RPMI8226 (cell line): ENCODE measurements at places on chromosomes 16 and 17.

- no peak for DNase-seq
Measured at GRCh38 chr17:44221862-44222111, 2.3 kb upstream of the UBTF start.

GRCh38 chr16:78154729-78155461 lies 55.4 kb downstream of the WWOX start:
- no peak for DNase-seq

- DNase-seq = peak; percentile 83
Measured at GRCh38 chr16:50210266-50211038, 55.9 kb upstream of the ADCY7 start.

- DNase-seq = peak; percentile 83
Measured at GRCh38 chr17:64773836-64774761, 112.0 kb upstream of the SMURF2 start.

DNA sequence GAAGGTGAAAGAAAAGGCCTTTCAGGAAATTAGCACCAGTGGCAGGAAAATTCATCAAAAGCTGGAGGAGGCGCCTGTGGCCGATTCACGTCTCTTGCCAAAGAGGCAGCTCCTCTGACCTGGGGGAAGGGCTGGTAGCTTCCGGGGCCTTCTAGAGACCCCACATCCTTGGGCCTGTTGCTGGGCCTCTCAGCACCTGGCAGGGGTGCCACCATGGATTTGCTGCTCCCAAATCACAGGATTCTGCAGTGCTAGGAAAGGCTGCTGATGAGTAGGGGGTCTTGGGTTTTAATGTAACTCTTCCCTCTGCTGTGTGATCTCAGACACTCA lies 11.6 kb upstream of the CBFB start:
- no peak for DNase-seq

DNA sequence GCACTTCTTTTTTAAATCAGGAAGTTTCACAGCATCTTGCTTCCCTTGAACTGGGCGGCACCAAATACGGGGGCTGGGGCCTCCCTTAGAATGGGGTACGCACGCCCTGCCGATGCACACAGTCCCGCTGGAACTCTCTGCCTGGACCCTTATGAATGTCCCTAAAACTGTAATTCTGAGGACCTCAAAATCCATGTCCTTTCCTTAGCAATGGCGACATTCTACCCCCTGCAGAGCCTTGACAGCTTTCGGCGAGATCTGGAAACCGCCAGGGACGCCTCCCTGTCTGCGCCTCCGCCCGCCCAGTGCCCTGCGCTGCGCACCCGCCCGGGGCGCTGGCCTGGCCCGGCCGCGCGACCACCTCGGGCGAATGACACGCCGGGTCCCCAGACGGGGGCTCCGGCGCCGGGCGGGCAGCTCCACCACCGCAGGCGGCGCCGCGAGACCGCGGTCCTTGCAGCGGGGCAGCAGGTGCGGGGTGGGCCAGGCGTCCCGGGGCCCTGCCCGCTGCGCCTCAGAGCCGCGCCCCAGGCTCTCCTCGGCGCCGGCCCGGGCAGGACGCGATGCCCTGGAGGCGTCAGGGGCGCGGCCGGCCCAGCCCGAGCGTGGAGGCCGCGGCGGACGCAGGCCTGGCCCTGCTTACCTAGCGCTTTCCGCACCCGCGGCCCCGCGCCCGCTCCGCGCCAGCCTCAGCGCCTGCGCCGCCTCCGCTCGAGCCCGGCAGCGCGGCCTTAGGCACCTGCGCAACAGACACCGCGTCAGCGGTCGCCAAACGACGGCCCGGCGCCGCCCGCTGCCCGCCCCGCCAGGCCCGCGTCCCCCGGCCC lies 548 bp downstream of the HAGH start:
- DNase-seq = peak; percentile 88

DNA sequence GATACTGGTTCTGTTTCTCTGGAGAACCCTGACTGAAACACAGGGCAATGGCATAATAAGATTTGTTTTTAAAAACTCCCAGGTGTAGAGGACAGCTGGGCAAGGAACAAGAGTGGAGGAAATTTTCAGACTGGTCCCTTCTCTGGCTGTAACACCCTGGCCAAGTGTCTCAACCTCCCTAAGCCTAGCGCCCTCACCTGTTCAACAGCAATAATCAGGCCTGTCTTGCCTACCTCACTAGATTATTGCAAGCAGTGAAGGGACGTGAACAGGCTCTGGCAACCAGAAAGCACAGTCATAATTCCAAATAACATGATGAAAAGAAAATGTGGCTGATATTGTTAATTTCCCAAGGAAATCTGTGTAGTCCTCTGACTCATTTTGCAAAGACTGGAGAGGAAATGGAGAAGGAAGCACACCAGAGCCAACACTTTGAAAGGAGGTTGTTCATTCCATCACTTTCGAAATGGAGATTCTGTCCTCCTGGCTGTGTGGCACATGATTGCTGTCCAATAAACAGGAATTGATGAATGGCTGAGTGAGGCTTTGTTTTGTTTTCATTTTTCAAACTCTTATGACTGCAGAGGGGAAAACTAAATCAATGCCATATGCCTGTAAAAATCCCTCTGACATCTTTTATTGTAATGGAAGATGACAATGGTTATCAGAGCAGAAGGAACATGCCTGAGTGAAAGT lies 87.5 kb upstream of the HLF start:
- DNase-seq = peak; percentile 8

GRCh38 chr17:921161-921560 lies 58.4 kb downstream of the NXN start:
- DNase-seq = no peak

- DNase-seq = no peak
Measured at GRCh38 chr17:38602453-38602852, 3.3 kb downstream of the SRCIN1 start.

DNA sequence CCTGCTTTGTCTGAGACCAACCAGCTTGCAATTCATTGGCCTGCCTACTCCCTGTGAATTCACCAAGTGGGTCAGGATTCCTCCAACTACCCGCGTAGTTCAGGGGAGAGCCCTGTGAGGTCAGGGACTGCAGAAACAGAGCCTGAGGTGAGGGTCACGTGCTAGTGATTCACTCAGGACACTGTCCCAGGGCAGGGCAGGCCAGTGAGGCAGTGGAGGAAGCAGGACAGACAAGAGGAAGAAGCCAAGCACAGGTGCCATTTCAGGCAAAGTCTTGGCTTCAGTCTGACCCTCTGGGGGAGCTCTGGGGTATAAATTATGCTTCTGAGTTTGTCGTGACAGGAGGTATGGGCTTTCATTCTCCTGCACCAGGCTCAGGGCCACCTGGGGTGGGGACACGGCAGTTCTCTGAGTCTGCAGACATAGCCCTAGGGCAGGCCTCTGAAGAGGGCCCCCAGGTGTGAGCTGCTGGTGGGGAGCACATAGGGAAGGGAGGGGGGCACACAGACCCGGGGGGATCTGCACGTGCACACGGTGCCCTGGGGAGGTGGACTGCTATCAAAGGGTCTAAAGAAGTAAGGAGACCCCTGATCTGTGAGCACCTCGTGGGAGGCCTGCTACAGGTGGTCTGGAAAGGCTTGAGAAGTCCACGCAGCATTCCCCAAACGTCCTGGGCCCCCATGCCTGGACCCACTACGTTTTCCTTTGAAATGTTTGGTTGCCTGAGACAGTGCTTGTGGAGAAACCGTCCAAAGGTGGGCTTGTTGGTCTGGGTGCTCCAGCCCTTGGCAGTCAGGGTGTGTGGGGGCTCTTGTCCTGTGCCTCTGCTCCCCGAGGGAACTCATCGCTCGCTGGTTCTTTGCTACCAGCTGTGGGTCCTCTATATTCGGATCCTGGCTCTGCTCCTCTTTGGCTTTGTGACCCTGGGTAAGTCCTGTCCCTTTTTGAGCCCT lies 46.4 kb downstream of the NKD1 start:
- no peak for DNase-seq

DNA sequence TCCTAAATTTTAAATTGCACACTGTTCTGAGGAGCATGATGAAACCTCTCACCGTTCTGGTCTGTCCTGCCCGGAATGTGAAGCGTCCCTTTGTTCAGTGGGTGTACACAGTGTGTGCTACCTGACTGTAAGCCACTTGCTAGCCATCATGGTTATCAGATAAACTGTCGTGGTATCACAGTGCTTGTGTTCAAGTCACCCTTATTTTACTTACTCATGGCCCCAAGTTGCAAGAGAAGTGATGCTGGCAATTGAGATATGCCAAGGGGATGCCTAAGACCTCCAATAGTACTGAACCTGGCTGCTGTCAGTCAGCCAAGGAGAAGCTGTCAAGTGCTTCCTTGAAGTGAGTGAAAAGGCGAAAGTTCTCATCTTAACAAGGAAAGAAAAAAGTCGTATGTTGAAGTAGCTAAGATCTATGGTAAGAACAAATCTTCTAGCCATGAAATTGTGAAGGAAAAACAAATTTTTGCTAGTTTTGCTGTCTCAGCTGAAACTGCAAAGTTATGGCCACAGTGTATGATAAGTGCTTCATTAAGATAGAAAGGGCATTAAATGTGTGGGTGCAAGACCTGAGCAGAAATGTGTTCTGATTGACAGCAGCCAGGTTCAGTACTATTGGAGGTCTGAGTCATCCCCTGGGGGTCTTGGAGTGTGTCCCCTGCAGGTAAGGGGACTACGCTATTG lies 5.8 kb downstream of the PIK3R6 start:
- no peak for DNase-seq

DNA sequence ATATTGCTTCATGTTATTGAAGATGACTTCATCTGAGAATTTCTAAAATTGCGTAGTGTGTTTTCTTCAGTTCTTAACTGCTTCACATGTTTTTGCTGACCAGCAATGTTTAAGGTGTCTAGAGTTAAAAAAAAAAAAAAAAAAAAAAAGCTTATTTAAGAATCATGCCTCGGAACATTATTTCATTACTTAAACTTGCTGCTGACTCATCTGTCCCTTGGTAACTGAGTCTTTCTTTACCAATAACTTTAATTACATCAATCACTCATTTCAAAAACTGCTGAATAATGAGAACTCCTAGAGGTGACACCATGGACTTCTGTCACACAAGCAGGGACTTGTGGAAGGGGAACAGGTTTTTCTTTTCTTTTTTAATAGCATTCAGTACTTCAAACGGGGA lies 16.2 kb downstream of the IRX5 start:
- no peak for DNase-seq
